ENCODE measurements at places on chromosomes 11 and 22.

GRCh38 chr11:130211144-130211543 lies 51.6 kb downstream of the ST14 start:
- peak; percentile 7 for DNase-seq

- DNase-seq = no peak
Observed at GRCh38 chr11:37280200-37280599, 682.2 kb upstream of the RAG2 start.

- DNase-seq = no peak
Observed at GRCh38 chr22:22392131-22392530, 116.4 kb downstream of the ZNF280B start.

- DNase-seq = no peak
Observed at GRCh38 chr22:44263547-44263946, 49.2 kb downstream of the SHISAL1 start.

DNA sequence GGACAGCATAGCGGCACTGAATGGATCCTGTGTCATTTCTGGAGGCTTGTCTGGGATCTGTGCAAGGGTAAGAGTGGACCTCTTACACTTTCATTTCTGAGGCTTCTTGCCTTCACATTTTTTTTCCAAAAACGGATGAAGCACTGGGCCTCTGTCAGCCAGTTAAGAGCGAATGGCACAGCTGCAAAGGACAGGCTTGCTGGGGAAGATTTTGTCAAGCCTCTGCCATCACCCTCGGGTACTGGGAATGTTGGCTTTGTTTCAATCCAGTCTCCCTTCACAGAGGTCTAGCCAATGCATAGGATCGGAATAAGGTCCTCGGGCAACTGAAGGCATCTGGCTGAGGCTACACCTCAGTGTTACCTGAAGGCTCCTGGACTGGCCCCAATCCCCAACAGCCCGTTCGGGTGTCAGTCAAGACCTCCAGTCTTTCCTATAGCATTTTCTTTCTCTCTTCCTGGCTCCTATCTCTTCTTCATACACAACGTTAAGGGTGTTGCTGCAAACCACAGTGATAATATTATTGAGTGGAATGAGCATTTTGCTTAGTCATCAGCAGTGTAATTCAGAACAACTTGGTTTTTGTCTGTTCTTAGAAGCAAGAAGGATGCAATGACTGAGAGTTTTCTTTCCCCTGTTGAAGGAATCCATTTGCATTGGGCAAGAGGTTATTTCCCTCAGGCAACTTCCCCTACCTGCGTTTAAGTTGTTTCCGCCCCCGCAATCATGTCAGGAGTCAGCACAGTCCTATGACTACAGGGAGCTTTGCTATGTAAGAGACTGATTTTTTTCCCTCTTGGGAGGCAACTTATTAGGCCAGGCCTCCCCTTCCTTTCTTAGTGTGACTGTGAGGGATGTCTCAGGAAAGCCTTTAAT lies 22.8 kb downstream of the NPAT start:
- peak; percentile 38 for DNase-seq

- DNase-seq = peak; percentile 93
Observed at GRCh38 chr11:128039140-128040021, 548.0 kb downstream of the ETS1 start.

DNA sequence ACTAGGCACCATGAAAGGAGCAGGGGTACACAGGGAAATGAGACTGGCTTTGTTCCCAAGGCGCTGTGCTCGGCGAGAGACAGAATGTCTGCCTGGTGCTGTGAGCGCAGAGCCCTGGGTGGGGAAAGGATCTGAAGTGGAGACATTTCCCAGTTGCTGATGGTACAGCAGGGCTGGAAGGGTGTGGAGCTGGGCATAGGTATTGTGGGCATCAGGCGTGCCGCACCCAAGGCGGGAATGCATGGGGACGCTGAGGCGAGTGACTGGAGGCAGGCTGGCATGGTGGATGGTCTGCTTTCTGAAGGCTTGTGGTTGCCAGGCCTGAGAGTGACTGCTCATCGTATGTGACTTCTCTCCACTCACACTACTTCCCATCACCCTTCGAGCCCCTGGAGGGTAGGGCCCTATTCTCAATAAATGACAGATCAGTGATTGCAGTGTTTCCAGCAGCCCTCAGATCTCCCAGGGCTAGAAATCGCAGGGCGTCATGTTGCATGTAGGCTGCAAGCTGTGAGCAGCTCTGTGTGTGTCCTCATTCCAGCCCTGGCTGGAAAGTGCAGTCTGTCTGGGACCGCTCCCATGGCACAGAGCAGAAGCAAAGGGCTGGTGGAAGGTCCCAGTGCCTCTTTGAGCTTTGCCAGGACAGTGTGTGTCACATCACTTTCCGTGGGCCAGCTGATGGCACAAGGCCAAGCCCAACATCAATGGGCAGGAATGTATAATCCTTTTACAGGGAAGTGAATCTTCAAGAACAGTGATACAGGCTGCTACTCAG lies 67.7 kb downstream of the TBC1D22A start:
- DNase-seq = peak; percentile 82

DNA sequence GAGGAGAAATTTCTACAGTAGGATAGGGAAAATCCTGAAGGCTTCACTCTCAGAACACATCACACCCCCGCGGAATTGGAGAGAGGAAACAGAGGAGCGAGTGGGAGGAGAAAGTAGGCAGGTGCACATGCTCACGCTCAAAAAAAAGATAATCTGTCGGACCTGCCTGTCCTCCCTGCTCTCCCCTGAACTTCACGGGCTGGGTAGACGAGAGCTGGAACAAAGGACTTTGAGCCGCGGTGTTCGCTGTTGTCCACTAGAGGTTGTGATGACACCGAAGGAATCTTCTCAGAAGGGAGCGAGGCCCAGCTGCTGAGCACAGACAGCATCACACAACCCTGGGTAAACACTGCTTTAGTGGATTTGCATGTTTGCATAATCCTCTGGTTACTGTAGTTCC lies 5.0 kb downstream of the SEZ6L start:
- peak; percentile 53 for DNase-seq

DNA sequence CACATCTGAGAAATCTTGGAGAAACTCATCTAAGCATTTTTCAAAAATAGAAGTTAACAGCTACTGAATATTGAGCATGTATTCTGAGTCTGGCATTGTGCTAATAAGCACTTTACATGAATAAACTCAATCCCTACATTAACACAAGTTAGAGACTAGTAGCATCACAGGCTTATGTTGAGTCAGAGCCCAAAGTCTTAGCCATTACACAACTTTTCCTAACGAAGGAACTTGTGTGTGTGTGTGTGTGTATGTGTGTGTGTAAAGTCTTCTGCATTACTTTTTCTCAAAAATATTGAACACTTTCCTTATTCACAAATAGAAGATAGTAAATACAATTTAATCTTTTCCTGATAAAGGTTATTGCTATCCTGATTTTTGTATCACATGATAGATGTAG lies 8.7 kb upstream of the CLPB start:
- no peak for DNase-seq

GRCh38 chr11:118921121-118921928 lies 4.4 kb downstream of the BCL9L start:
- peak; percentile 70 for DNase-seq

DNA sequence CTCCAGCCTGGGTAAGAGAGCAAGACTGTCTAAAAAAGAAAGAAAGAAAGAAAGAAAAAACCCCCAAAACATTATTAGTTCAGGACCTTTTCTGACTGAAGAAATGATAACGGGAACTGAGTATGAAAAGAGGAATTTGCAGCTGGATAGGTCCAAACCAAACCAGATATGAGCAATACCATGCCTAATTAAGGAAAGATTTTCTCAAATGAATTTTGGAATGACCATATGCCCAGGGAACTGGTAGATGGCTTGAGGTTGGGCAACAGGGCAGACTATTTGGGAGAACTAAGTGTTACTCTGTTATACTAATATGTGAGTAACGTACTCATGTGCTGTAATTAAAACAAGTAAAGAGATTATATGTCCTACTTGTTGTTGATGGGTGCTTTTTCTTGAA lies 186.1 kb downstream of the TMEM135 start:
- peak; percentile 40 for DNase-seq

DNA sequence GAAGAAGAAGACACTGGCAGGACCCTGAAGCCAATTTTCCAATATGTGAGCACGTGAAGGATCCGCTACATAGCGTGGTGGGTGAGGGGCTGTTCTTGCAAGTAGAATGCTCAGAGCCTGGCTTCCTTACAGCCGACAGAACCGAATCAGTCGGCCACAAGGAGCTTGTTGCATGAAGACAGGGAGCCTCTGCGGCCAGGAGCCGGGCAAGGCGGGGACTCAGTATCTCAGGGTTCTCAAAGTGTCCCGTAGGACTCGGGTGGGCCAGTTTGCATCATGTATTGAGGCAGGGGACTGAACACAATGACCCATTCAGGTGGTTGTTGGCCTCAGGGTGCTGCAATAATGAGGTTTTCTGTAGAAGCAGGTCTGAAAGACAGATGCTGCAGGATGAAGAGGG lies 289.5 kb downstream of the NTM start:
- no peak for DNase-seq

- peak; percentile 83 for DNase-seq
Observed at GRCh38 chr11:65420979-65421793, 1.4 kb upstream of the NEAT1 start.

- DNase-seq = no peak
Observed at GRCh38 chr22:30201945-30202344, 44.6 kb downstream of the LIF start.

DNA sequence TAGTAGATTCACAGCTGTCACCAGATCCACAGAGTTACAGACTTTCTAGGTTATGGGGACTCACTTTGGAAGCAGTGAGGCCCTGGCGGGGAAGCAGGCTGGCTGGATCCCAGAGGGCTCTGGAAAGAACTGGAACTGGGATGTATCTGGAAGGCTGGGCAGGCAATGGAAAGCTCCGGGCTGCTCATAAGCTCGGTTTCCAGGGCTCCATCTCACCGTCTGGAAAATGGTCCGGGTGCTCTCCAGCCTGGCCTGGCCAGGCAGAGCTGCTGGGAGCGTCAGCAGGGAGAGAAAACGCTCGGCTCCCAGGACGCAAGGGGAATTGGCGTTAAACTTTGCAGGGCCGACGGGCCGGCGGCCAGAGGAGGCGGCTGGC lies 335 bp upstream of the SEZ6L start:
- DNase-seq = no peak

- DNase-seq = no peak
Observed at GRCh38 chr11:16555956-16556355, 182.5 kb upstream of the C11orf58 start.

GRCh38 chr22:37371911-37372310 lies 55.4 kb downstream of the ELFN2 start:
- DNase-seq = no peak

DNA sequence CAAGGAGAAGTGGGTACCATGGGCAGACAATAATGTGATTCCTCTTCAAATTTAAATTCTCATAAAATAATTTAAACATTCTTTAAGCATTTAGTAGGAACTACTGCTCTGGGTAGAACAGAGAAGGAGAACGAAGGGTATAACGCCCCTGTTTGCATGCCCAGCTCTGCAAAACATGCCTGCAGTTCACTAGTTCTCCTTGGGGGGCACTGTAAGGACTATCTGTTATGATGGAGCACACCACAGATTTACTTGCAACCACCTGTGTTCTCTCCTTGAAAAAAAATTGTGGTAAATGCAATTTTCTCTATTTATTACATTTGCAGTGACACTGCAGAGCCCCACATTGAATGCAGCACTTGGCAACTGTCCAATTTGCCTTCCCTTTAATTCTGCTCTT lies 100.3 kb downstream of the GUCY1A2 start:
- peak; percentile 9 for DNase-seq

DNA sequence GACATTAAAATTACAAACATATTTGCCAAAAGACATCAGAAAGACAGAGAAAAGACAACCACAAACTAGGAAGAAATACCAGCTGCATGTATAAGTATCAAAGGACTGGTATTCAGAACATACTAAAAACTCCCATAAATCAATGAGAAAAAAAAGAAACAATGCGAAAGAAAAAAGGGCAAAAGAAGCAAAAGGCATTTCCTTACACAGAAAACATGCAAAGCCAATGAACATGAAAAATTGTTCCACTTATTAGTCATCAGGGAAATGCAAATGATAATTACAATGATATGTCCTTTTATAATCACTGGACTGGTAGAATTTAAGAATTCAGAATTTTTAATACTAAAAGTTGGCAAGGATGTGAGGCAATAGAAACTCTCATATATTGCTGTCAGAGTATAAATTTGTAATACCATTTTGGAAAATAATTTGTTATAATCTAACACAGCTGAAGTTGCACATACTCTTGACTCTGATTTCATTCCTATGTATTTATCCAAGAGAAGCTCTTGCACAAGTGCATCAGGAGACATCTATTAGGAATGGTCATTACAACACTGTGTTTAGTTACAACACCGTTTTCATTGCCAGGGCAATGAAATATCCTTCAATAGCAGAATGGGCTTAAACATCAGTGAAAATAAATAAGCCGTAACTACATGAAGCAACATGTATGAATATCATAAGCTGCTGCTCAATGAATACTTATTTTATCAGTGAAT lies 279.7 kb downstream of the SWAP70 start:
- DNase-seq = peak; percentile 61

- peak; percentile 37 for DNase-seq
Observed at GRCh38 chr11:4087551-4087950, 7.0 kb upstream of the RRM1 start.

DNA sequence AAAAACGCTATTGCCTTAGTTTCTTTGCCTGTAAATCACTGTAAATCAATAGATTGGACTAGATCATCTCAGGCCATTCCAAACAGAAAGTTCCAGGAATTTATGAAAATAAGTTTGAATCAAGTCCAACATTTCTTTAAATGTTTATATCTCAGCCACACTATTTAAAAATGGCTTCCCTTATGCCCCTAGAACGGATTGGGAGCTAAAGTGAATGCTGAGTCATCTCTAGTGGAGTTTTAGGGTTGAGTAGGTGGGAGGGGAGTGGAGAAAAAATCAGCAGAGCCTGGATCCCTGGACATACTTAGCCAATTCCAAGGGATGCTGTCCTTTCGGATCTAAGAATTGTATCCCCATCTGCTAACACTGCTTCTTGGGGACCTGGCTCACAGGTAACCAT lies 48.6 kb downstream of the EHF start:
- no peak for DNase-seq

GRCh38 chr11:2673871-2674471 lies 25.8 kb downstream of the KCNQ1OT1 start:
- DNase-seq = no peak

DNA sequence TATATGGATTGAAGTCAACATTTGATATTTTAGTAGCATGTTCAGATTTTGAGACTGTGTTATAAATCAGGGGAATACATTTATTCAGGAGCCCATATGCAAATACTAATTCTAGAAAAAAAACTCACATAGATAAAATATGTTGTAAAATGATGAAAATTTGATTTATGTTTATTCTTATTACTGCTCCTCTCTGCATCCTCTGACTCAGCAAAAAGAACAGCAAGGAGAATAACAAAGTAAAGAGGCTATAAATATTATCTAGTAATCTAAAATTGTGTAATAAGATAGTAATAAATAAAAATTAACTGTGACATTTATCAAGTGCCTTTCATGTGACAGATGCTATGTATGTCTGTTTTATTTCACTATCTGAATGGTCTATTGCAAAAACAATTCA lies 507.2 kb upstream of the ANO3 start:
- no peak for DNase-seq
